ENCODE measurements at places on chromosomes 1 and 21.

DNA sequence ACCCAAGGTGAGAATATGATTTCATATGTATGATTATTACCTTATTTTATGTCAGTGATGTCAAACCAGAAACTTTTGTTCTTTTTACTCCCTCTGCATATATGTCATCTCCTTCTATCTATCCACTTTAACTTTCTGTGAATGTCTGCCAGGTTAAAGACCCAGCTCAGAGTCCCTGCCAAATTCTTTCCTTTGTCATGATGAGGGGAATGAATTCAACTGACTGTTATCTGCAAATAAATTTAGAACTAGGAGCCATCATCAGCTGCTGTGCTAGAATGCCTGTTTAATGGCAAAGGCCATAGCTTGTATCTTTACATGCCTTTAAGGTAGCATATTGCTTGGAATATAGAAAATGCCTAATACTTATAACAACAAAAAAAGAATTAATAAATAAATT, 815.6 kb upstream of the NEGR1 start:
- no peak for DNase-seq

DNA sequence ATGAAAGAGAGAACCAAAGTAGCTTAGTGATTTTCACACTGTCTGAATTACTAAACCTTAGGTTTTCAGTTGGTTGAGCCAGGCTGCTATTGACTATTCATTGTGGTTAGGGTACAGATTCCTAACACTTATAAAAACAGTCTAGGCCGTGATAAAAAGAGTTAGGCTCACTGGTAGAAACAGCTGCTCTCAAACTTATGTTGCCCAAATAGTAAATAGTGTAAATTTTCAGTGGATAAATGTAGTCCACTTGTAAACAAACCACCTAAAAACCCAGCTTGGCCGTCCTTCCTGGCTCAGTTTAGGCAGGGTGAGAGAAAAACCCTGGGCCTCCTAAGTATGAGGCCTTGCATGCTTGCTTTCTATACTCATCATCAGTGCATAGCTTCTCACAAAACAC, 34.9 kb downstream of the ARID1A start:
- DNase-seq, result no peak

- no peak for DNase-seq
Observed at GRCh38 chr1:22808676-22809483, 98.2 kb downstream of the EPHB2 start.

DNA sequence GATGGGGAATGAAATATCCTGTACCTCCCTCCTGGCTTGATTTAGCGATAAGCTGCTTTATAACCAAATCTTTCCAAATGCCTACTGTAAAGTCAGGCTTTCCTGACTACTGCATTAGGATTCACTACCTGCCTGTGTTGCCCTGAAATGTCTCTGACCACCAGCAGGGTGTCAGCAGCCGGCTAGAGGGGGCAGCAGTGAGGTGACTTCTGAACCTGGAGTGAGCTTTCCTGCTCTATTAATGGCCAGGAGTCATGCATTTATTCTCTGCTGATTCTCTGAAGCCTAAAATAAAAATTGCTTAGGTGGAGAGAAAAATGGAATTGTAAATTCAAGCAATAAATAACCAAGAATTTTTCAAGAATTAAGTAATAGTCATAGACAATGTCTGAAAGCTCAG, 2.5 kb downstream of the BACE2 start:
- DNase-seq, result no peak

DNA sequence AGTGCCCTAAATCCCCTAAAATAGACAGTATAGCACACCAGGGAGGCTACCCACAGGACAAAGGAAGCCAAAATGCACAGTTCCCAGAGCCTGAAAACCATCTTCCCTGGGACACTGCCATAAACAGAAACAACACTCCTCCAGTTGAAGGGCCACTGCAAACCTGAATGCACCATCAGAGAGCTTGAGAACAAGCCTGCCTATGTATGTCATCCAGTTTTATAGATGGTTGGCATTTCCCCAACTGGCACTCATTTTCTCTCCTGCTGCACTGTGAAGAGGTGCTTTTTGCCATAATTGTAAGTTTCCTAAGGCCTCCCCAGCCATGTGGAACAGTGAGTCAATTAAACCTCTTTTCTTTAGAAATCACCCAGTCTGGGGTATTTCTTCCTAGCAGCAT, 169.0 kb downstream of the AGBL4 start:
- no peak for DNase-seq

GRCh38 chr1:106907795-106908194, 148.7 kb upstream of the PRMT6 start:
- DNase-seq, result no peak

DNA sequence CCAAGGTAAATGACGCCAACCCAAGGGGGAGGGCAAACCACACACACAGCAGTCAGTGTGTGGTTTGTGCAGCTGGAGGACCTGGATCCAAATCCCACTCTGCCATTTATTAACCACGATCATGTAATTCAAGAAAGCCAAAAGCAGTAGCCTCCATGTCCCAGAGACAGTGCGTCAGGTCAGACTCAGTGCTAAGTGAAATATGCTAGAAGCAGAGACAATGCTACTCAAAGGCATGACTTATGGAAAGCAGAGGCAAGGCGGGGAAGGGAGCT, 13.6 kb downstream of the TTC39A start:
- DNase-seq, result no peak

GRCh38 chr1:208201229-208201628, 43.0 kb downstream of the PLXNA2 start:
- DNase-seq, result no peak

DNA sequence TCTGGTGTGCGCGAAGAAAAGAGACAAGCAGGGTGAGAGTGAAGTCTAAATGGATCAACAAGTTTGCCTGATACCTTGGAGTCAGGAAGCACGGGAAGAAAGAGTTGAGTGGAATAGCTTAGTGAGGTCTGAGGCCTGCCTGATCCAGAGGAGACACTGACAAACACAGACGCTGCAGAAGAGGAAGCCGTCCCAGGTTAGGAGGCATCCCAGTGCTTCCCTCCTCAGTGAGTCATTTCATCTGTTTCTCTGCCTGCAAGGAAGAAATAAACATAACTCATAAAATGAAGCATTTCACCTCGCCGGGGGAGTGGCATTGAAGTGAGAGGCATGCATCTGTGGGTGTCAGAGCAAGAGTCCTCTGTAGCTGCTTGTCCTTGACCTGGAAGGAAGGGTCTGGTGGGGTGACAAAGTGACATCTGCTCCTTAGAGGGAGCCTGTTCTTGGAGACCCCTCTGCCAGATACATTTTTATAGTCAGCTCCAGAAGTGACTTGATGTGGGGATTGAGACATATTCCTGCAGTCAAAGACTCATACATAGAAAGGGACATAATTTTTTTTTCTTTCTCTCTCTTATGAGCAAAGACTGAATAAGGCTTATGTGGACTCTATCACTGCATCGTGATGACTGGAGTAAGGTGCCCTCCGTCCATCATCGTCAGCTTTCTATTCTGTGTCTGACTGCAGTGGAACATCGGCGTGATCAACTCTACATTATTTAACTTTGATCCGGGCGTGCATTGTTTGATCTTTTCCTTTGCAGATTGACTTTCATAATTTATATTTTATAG, 256.7 kb downstream of the KIF26B start:
- DNase-seq, result no peak

GRCh38 chr21:32144851-32145250, 134.0 kb downstream of the MIS18A start:
- DNase-seq, result no peak

DNA sequence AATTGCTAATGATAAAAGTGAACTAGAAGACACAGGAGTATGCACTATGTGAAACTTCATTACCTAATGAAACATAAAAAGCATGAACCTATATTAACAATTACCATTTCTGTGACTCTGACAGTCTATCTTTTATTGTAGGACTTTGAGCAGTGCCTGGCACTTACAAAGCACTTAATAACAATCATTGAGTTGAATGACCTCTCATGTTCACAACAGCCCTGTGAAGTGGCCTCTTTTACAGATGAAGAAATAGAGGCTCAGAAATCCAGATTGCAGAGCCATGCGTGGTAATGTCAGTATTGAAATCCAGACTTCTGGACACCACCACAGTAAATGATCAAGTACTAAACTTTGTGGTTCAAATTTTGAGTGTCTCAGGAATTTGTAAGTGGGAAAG, 326.4 kb downstream of the NTNG1 start:
- DNase-seq, result no peak

DNA sequence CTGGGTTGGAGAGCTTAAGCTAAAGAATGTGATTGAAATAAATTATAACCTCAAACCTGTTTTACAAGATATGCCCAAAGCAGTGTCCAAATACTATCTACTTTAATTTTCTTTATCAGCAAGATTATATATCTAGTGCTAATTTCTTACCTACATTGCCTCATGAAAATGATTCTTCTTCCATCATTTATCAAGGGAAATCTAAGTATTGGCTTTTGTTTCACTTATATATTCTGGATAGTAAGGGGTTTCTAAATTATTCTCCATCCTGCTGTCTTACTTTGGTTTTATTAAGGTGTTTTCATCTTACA, 81.2 kb downstream of the PHTF1 start:
- DNase-seq, result no peak

GRCh38 chr1:221264848-221265247, 385.6 kb downstream of the HLX start:
- DNase-seq, result no peak

GRCh38 chr1:33661811-33662454, 189.5 kb downstream of the ZSCAN20 start:
- DNase-seq, result no peak

DNA sequence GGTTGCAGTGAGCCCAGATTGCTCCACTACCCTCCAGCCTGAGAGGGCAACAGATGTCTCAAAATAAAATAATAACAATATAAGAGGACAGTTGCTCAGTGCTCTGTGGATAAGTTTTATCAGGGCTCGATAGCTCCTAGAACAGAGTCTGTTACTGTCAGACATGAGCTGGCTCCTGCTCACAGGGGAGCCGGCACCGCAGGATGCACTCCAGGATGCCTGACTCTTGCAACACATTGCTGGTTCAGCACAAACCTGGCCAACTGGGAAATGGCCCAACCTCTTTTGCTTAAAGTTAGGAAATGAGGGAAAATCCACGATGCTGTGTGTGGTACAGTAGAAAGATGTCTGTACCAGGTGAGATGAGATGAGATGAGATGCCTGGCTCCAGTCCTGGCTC, 5.8 kb upstream of the CTSE start:
- no peak for DNase-seq

- DNase-seq, result no peak
Observed at GRCh38 chr1:92117526-92117925, 37.4 kb downstream of the BTBD8 start.

DNA sequence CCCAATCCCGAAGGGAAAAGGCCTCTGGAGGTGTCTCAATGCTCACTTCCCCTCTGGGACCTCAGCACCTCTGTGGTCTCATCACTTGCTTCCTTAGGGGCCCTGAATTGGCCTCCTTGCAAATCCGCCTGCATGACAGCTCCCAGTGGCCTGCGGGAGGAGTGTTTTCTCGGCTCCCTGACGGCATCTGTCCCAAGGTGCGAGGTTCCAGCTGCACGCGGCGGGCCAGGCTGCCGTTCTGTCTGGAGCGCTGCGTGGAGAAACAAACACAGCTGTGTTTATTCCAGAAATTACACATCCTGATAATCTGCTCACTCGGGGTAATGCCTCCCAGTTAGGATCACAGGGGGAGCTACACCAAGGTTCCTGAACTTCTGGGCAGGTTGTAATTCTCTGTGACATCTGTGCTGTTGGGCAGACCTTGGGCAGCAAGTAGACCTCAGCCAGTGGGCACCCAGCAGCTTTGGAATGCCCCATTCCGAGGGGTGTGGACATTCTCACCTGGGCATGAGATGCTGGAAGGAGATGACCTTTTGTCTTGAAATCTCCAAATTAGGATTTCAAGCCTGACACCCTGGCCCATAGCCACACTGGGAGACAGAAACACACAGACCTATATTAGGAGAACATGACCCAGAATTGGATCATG, 18.2 kb downstream of the EPHB2 start:
- no peak for DNase-seq

GRCh38 chr1:186904361-186904760, 75.6 kb downstream of the PLA2G4A start:
- DNase-seq, result no peak

DNA sequence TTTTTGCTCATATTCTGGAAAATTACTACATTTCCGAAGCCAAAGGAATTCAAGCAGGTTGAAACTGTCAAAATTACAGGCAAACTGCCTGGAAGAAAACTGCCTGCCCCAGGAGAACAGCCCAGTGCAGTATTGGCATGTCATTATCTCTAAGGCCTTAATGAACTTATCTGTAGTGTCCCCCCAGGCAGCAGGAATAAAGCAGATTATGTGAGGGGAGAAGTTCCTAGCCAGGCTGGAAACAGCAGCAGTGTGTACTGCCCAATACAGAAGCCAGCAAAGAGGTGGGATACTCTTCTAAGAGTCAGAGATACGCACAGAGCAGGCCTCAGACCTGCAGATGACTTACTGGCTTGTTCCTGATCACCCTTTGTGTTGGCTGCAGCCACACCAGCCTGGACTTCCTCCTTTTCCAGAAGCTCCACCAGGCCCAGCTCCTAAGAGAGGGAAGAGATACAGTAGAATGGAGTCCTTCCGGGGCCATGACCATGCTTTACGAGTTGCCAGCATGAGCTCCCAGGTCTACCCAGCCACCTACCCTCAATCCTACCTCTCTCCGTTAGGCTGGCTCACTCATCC, 11.7 kb downstream of the IQGAP3 start:
- no peak for DNase-seq

DNA sequence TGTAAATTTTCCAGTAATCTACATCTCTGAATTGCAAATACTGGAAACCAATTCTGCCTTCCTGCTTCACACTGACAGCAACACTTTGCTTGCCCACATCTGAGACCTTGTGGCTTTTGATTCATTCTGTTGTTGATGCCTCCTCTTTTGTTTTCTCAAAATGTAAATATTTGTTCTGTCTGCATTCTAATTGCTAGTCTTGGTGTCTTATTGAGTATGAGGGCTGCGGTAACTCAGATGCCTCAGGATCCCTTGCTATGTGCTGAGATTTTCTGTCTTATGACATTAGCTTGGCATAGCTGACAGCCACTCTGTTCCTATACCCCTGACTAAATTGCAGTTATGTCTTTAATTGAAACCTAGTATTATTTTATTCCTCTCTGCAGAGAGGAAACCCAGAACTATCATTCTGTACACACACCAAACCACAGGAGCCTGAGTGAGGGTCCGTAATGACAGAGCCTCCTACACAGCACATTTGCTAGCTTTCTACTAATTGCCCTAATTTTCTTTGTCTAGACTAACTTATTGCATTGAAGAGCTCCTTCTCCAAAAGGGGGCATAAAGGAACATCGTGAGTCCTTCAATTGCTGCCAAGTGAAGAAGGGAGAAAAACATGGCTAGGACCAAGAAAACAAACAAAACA, 72.1 kb downstream of the GREM2 start:
- DNase-seq, result no peak

DNA sequence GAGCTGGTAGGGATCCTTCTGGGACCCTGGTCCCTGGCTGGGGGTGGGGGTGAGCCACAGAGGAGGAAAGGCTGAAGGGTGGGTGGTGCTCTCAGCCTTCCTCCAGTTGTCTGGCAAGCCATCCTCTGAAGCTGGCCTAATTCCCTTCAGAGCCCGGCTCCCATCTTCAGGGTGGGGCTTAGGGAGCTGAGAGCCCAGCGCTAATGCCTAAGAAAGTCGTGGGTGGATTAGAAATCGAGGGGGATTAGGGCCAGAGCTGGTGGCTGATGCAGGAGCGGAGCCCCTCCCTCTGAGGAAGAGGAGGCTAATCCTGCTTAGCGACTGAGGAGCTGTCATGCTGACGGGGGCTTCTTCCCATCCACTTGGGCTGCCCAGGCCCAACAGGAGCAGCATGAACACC, 30.8 kb upstream of the DMBX1 start:
- no peak for DNase-seq
